ENCODE measurements at places on chromosomes 4 and X.
A peak's percentile ranks its signal among the peaks of the same experiment; 100 is the strongest.

GRCh38 chr4:174286870-174287269, 3.2 kb downstream of the CEP44 start:
- no peak for DNase-seq

- peak; percentile 18 for DNase-seq
Observed at GRCh38 chrX:33339219-33339618, 127.9 kb upstream of the DMD start.

GRCh38 chrX:123274796-123275195, 90.7 kb downstream of the GRIA3 start:
- no peak for DNase-seq

DNA sequence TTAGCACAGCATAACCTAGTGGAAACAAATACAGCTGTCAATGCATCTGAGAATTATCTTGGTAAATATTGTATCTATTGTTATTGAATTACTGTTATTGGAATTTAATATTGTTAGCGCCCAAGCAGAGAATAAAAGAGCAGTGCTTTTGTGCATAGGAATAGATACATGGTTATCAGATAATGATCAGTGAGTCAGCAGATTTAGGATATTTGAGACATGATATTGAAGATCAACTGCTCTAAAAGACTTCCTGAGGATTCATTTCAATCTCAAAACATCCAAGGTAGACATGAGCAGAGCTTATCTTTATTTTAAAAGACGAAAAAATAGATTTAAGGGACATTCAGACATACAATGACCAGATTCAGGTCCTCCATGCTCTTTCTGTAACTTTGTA, 10.6 kb upstream of the H2AZ1 start:
- no peak for DNase-seq

DNA sequence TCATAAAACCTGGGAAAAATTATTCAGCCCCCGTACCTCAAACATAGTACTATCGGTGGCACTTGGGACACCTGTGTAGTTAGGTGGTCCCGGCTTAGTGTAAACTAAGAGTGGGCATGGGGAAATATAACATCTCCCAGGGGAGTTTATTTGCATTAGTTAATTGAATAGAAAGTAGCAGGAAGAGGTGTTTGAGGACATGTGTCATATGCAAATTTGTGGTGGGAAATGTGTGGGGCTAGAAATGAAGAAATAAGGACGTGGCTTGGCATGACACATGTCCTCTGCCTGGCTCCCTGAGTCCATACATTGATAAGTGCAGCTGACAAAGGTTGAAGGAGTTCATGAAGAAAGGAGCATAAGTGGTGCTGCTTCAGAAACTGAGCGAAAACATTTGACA, 483.6 kb downstream of the SH2D1A start:
- no peak for DNase-seq

Measured in left hindlimb (tissue), 1 donor.